Stimulated activated CD4-positive, alpha-beta T cell treated with anti-CD3 and anti-CD28 coated beads, TNF-alpha, amount 100 ng/mL, for 48 hours (primary cell): ENCODE measurements at places on chromosomes 7 and 10.
A peak's percentile ranks its signal among the peaks of the same experiment; 100 is the strongest.

GRCh38 chr10:130775311-130775710, 536.2 kb downstream of the TCERG1L start:
- no peak for DNase-seq

DNA sequence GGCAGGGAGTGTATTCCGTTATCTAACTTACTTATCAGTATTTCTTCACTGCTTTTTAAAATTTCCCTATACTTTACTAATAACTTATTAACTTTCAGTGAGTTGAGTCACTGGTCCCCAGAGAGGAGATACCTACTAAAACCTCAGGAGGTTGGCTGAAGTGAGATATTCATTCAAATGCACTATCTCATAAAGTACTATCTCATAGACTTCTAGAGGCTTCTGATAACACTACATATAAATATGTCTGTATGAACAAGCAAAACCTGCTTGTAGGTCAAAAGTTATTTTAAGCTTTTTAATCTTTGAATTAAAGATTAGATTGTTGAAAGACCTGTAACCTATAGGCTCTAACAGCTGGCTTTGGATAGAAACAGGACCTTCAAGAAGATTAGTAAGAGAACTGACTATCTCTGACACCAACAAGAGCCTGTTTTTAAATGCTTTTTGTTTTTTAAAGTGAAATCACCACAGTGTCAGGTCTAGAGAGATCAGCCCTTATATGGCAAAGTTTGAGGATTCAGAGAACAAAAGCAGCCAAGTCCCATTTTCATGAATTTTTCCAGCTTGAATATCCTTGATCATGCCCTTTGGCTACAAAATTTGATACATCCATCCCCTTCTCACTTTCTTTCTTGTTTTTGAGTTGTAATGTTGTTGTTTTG, 242.2 kb downstream of the ARL4A start:
- DNase-seq, result no peak

GRCh38 chr10:50512743-50513416, 110.9 kb downstream of the SGMS1 start:
- DNase-seq, result no peak

DNA sequence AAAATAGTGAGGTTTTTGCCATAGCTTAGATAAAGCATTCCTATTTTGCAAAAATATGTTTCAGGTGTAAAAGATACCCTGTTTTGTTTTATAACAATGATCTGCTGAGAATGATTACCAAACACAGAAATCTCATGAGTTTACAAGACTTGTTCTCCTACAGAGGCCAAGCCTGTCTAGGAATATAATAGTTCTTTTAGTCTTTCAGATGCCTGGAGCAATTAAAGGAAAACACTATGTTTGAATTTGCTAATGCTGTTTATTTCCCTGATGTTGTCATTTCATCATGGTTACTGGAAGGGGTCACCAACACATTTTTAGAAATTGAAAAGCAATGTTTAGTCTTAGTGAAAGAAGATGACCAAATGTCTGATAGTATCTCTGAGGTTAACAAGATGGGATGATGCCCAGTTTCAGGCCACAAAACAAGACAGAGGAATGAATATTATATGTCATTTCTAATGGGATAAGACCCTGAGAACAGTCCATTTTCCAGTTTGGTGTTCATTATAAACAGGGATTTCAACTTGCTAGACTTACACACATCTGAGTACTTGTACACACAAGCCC, 559.9 kb downstream of the INHBA start:
- no peak for DNase-seq

DNA sequence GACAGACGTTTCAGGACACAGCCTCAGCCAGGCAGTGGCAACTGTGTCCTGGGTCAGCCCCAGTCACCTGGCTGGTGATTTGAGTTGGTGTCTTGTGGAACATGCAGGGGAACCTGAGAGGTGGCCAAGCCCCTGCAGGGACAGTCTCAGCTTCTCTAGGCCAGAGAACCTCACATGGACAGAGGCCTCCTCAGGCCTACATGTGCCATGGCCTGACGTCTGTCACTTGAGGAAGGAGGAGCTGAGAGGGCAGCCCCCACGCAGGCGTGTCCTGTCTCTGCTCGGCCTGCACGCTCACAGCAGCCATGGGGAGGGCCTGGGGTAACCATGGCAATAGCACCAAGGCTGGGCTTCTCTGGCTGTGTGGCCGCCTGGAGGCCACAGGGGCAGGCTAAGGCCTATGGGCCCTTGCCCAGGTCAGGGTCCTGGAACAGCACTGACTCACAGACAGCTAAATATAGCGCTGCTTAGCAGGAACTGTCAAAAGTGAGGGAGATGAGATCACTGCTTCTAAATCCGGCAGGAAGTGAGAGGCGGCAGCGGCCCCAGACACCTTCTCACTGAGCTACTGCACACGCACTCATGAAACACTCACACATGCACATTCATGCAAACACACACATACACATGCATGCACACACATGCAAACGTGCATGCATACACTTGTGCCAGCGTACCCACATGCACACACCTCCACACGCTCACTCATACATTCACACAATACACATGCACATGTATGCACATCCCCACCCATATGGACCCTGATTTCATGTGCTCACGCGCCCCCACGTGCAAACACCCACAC, 57.0 kb downstream of the YKT6 start:
- peak; percentile 68 for DNase-seq

- no peak for DNase-seq
Measured at GRCh38 chr7:39324139-39324760, 242.0 kb upstream of the YAE1 start.

DNA sequence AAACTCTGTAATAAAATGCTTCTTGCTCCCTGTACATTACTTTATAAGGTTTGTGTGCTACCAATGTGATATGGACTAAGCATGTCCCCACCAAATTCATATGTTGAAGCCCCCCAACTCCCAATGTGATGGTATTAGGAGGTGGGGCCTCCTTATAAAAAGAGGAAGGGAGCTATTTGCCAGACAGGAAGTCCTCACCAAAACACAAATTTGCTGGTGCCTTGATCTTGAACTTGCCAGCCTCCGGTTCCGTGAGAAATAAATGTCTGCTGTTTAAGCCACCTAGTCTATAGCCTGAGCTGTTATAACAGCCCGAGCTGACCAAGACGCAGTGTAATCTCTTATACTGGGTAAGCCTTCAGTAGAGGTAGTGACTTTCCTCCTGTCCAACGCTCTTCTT, 114.5 kb downstream of the INHBA start:
- DNase-seq, result no peak

DNA sequence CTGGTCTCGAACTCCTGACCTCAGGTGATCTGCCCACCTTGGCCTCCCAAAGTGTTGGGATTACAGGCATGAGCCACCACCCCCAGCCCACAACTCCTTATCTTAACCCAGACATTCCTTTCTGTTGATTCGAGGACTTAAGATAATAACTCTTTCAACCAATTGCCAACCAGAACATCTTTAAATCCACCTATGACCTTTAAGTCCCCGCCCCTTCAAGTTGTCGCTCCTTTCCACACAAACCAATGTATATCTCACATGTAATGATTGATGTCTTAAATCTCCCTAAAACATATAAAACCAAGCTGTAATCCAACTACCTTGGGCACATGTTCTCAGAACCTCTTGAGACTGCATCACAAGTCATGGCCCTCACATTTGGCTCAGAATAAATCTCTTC, 7.8 kb upstream of the ANKRD2 start:
- no peak for DNase-seq

- no peak for DNase-seq
Measured at GRCh38 chr7:158733775-158734494, 29.3 kb upstream of the NCAPG2 start.

DNA sequence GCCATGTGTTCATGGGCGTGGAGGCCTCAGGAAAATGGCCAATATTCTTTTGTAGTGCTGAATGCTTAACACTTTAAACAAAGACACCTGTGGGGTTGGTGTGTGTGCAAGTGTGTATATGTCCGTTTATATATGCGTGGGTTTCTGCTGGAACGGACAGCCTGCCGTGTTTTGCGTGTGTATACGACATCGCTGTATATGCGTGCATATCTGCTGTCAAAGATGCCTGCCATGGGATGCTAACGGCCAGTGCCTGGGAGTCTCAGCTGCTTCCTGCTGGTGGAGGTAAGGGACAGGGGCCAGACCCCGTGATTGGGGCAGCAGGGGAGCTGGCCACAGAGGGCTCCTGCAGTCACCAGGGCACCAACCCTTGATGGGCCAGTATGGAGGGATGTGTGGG, 216.3 kb upstream of the SHH start:
- DNase-seq, result no peak

- DNase-seq, result no peak
Measured at GRCh38 chr7:157719705-157720655, 383.2 kb downstream of the DNAJB6 start.

GRCh38 chr10:97024168-97025073, 161.3 kb downstream of the SLIT1 start:
- no peak for DNase-seq

GRCh38 chr10:90417029-90417428, 440.8 kb downstream of the HTR7 start:
- no peak for DNase-seq

DNA sequence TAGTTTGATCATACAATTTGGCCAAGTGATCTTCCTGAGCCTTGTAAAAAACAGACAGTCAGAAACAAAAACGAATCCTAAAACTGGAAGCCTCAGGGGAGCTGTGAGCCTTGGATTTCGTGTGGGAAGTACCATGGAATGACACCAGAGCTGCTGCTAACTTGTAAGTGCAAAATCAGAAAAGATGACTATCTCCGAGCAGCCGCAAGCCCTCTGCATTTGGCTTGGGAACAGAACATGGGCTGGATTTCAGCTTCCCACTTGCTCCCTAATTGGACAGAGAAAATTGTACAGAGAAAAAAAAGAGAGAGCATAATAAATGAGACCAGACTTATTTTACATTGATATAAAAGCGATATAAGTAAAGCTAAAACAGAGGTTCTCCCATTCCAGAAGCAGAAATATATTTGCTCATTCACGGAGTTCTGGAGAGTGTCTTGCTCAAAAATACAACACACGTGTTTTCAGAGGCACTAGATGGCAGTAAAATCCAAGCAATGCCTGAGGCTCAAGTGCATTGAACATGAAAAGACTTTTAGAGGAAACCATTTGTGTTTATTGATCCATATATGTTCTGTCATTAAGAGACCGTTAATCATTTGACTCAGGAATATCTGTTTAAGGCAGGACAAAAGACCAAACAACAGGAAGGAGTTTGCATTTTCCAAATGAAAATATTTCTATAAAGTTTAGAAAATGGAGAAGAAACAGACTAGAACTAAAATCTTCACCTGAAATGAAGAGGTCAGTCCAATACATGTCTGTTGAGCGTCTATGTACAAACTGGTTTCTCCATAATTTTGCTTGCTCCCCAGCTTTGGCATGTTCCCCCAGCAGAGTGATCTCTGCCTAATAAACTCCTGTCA, 78.3 kb upstream of the SLC26A5 start:
- no peak for DNase-seq

GRCh38 chr7:89259085-89259484, 463.5 kb upstream of the TEX47 start:
- DNase-seq, result no peak
